ENCODE measurements at places on chromosomes 2 and 18.

DNA sequence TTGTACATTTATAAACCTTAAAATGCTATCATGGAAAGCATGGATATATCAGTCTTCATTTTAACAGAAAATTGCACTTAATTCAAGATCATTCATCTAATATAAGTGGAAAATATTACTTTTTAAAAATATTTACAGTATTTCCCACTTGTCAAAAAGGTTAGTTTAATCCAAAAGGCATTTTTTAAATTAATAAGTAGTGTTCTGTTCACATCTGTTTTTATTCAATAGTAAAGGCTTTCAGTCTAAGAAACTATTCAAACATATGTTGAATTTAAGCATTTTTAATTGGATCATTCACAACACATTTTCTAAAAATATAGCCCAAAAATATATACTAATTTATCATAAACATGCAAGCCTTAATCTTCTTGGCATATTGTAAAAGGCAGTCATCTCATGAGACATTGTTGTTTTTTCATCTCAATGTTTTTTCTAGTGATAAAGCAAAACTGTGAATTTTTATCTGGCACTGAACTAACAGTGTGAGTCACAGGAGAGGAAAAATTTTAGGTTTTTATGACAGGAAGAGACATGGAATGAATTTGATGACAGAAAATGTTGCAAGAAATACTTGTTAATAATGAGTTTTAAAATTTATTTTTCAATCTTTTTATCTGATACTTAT lies 1642.5 kb upstream of the TMEFF2 start:
- DNase-seq: no peak

GRCh38 chr2:155755481-155755880 lies 577.0 kb downstream of the NR4A2 start:
- DNase-seq: no peak

- DNase-seq: no peak
Observed at GRCh38 chr2:138782383-138782782, 2.2 kb upstream of the NXPH2 start.

- DNase-seq: no peak
Observed at GRCh38 chr18:9862686-9863085, 23.1 kb upstream of the TXNDC2 start.

Measured in HepG2 (cell line).